Tibial nerve (tissue), 4 donors: ENCODE measurements at places on chromosomes 1 and 21. TPM values are rescaled to one million over a fixed set of nuclear protein-coding genes. Genes with fewer than 3 reads are reported as not detected.

DNASE2B gene
- not detected for total RNA-seq

ZMYND12 gene
- total RNA-seq, result 0.42 TPM

DENND4B gene
- 42.8 TPM for total RNA-seq

CCDC27 gene
- not detected for total RNA-seq

KDF1 gene
- total RNA-seq, result not detected

C4BPA gene
- total RNA-seq, result not detected

LCK gene
- total RNA-seq, result 1.1 TPM

XCL2 gene
- total RNA-seq, result not detected

TDRD5 gene
- 0.21 TPM for total RNA-seq

PFDN2 gene
- 38.7 TPM for total RNA-seq

PLA2G5 gene
- total RNA-seq, result 4.7 TPM

KRTAP13-2 gene
- total RNA-seq, result not detected
